ENCODE measurements at places on chromosomes 4 and X. TPM values are rescaled to one million over a fixed set of nuclear protein-coding genes. Genes with fewer than 3 reads are reported as not detected.

Gene PCSK1N
- total RNA-seq: 5.4 TPM

Gene CSN1S1
- total RNA-seq: not detected

Gene USP17L18
- total RNA-seq: not detected

Gene CBLL2
- total RNA-seq: not detected

DNA sequence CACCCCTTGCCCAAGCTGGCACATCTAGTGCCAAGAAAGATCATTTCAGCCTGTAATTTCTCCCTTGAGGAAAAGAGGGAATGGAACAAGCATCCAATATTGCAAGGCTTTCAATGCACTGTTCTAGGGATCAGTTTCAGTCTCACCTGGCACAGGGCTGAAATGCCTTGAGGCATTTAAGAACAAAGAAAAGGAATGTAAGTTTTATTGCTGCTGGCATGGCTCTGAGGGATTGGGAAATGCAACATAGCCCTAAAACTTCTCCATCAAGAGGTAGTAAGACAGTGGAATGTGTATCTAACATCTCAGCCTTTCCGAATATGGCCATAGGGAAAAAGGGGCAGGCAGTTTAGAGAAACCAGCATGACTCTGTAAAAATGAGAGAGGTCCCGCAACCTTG, 732.6 kb upstream of the LCORL start:
- no peak for DNase-seq

DNA sequence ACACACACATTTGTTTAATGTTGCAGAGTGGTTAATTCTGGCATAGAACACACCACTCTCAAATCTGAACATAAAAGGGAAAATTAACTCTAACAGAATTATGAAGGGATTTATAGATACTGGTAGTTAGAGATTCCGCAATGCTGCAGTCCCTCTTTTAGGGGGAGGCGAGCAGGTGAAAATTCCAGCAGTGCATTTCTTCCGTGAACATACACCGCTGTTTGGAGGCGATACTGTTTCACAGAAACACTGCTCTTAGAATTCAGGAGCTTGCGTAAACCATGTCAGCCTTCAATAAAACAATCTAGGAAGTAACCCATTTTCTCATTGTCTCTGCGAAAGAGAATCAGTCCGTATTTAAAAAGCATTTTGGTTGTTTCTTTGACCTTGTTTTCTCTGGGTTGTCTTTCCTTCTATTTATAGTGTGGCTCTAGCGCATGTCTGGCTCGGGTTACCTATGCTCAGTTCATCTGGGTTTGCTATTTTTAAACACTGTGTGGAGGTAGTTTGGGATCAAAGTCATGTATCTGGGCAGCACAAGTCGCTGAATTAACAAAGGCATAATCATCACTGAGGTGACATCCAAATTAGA, 90.4 kb downstream of the GPAT3 start:
- no peak for DNase-seq

DNA sequence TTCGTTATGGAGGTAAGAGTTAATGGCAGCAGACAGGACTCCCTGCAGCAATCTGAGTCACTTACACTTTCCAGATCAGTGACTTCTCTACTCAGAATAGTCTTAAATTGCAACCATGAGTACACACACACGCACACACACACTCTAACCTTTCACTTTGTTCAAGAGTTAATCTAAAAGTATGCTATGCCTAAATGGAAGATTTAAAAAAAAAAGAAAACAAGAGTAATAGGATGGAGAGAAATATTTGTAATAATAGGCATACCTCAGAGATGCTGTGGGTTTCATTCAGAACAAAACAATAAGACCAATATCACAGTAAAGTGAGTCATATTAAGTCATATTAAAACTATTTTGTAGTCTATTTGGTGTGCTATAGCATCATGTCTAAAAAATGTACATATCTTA, 969.1 kb upstream of the PCDH10 start:
- no peak for DNase-seq

DNA sequence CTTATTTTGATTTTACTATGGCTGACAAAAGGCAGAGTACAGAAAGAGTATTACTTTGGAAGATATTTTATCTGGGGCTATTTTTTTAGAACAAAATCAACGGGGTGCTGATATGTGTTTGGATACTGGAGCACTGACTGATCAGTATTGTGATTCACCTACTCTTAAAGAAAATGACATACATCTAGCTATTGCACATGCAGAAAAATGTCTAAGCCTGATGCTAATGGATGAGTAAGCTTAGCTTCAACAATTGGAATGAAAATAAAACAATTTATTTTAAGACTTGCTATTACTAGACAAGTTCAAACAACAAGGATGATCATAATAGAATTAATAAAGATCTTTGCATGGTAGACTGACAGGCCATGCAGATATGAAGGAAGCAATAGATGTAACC, 262.0 kb downstream of the PPP1R2C start:
- DNase-seq: no peak

GRCh38 chr4:61243962-61244361, 43.8 kb downstream of the ADGRL3 start:
- DNase-seq: no peak

- DNase-seq: no peak
Observed at GRCh38 chr4:82559735-82560120, 2.1 kb downstream of the TMEM150C start.

DNA sequence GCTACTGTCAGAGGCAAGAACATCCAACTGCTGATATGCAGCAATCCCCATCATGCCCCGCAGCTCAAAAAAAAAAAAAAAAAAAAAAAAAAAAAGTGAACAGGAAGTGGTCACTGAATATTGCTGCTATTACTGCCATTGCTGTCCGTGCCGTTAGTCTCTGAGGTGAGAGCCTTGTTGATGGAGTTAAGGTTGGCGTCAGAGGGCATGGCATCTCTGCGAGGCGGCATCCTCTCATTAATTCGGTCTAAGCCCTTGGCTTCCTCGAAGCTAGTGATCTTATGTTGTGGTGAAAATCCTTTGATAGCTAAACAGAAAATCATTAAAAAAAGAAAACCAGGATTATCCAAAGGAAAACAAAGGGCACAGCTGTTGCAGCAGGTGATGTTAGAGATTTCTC, 321.6 kb downstream of the PPP3CA start:
- DNase-seq: no peak

- DNase-seq: no peak
Observed at GRCh38 chr4:105996845-105997244, 101.6 kb downstream of the NPNT start.

DNA sequence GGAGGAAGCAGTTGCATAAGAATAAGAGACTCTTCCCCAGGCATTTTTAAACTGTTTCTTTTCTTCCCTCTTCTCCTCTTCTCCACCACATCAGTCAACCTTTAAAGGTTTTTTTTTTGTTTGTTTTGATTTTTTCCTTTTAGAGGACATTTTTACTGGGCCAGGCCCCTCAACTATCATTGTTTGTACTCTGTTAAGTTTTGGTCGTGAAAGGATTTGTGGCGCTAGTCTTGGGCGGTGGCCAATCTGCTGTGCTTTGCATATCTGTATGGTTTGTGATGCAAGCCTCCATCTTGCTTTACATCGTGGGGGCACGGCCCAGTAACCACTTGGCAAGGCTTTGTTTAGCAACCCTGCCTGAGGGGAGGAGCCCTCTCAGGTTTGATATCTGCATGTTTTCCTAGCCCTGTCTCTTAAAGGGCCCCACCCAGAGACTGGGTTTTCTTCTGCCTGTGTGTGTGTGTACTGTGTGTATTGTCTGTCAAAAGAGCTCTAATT, 101.9 kb upstream of the SLITRK2 start:
- DNase-seq: no peak

DNA sequence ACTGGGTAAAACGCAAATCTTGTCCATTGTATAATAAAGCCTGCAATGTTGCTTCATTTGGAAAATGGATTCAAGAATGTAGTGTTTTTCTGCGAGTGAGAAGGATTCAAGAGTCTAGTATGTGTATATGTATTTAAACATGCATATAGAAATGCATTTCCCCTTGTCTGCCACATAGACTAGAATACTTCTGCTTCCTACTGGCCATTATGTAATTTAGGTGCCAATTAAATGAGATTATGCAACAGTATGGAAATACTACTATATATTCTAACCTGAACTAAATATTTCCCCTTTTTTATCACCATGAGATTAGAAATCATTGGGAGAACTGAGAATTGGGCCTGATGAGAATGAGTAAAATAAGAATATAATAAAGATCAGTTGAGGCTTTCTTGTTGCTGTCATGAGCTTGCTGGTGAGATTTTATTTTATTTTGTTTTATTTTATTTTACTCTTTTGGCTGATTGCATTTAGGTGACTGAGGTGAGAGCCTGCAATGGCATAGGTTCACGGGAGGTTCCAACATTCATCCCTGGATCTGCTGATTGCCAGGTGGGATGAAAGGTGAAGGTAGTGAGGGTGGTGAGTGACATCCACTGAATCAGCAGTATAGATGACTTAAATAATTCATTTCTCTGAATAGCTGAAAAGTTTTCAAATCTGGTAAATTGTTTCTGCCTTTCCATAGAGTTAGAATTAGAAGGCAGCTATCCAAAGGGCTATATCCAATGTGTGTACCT, 95.6 kb upstream of the SLC4A4 start:
- no peak for DNase-seq

DNA sequence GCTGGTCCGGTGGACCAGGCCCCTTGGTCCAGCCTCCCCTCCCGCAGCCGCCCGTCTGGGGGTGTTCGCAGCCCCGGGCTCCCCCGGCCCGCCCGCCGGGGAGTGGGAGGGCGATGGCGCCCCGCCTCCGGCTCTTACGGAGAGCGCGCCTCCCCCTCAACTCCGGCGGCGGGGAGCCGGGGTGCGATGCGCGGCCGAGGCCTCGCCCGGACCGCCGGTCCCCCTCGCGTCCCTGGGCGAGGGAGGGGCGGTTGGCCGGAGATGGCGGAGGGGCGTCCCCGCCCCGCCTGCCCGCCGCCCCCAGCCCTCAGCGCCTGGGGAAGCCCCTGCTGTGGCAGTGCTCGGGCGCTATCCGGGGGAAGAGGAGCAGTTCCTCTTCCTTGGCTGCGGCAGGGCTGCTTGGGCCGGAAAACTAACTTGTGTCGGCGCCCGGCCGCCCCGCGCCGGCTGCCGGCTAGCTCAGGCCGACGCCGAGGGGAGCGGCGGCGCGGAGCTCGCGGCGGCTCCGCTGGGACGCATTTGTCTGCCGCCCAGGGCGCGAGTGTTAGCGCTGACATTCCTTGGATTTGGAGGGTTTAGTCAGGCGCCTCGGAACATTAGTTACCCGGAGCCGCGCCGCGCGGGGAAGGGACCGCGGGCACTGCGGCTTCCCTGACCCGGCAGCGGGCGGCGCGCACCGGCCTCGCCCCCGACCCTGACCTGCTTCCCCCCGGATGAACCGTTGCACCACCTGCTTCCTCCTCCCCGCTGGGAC, 994 bp downstream of the GALNT7 start:
- peak; percentile 56 for DNase-seq

DNA sequence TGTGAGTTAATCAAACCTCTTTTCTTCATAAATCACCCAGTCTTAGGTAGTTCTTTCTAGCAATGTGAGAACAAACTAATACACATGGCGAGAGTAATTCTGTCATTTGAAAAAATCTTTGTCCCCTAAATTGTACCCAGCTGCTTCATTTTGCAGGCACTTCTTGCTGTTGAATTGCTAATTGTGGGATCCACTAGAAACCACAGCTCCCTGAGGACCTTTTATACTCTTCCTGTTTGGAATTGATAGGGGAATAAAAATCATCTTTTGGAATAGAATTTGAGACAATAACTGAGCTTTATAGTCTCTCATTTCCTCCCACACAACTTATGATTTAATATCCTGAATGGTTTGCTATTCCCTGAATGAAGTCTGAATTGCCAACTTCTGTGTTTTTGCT, 170.2 kb downstream of the PACRGL start:
- DNase-seq: no peak

DNA sequence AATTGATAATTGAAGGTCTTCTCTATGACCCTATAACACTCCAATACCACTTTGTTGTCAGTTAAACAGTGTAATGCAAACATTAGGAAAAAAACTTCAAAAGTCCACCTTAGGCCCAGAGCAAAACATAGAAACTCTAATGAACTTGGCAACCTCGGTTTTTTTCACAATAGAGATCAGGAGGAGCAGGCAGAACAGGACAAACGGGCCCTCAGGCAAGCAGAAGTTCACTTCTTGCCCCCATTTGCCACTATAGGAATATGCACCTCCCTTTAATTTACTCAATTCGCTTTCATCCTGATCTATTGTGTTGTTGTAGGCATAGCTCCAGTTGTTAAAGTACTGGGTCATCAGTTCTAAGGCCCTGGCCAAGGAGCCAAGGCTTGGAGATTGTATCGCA, 18.2 kb downstream of the ACOX3 start:
- no peak for DNase-seq

- no peak for DNase-seq
Observed at GRCh38 chrX:153816831-153817690, 13.3 kb downstream of the PDZD4 start.

- peak; percentile 51 for DNase-seq
Observed at GRCh38 chrX:78104447-78105176, 564 bp downstream of the PGK1 start.
